ENCODE measurements at places on chromosomes 1 and 21. TPM values are rescaled to one million over a fixed set of nuclear protein-coding genes. Genes with fewer than 3 reads are reported as not detected.

DNA sequence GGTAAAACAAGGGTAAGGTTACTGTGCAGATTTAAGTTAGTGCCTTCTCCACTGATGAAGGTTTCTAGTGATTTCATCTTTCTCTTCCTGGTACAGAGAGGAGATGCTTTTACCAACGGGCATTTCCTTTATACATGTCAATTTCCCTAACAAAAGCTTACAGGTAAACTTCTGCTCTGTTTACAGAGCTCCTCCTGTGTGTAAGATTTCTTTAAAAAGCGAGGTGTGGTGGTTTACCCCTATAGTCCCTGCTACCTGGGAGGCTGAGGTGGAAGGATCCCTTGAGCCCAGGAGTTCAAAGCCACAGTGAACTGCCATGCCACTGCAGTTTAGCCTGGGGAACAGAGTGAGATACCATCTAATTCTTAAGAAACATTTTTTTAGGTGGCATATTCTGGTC, 40.7 kb upstream of the GORAB start:
- no peak for ATAC-seq

- no peak for ATAC-seq
Measured at GRCh38 chr1:8330271-8331125, 12.6 kb downstream of the SLC45A1 start.

DNA sequence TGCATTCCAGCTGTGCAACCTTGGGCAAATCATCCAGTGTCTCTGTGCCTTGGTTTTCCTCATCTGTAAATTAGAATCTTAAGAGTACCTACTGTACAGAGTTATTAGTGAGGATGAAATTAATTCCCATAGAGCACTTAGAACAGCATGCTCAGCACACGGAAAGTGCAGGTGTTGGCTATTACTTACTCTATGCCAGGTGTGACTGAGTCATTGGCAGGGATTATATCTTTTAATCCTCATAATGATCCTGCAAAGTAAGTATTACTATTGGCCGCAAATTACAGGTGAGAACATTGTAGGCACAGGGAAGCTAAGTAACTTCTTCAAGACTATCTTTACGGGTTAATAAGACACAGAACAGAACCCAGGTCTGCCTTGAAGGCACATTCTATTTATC, 6.3 kb upstream of the UBE2U start:
- no peak for ATAC-seq

CCDC27 gene
- not detected for total RNA-seq

DNA sequence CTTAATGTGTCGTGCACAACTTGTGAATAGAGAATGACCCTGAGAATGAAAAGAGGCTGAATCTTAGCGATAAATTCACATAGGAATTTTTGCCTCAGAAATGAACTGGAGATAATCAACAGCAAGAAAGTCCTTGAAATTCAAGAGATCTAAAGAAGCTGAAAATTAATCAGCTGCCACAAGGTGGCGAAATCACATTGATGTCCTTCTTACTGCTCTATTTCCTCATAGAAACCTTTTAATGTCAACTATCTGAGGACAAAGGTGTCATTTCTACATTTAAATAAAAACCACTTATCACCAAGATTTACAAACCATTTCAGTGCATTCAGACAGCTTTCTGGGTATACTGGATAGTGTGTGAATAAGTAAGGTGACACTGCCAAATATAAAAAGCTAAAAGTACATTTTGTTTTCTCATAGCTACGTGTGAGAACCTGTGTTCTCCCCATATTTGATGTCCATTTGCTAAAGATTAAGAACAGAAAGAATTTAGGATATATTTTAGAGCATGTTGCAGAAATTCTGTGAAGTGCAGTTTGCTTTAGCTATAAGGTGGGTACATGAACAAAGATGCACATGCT, 485.3 kb upstream of the PTBP2 start:
- peak; percentile 34 for ATAC-seq

- no peak for ATAC-seq
Measured at GRCh38 chr1:69777971-69778370, 210.2 kb downstream of the LRRC7 start.

DNA sequence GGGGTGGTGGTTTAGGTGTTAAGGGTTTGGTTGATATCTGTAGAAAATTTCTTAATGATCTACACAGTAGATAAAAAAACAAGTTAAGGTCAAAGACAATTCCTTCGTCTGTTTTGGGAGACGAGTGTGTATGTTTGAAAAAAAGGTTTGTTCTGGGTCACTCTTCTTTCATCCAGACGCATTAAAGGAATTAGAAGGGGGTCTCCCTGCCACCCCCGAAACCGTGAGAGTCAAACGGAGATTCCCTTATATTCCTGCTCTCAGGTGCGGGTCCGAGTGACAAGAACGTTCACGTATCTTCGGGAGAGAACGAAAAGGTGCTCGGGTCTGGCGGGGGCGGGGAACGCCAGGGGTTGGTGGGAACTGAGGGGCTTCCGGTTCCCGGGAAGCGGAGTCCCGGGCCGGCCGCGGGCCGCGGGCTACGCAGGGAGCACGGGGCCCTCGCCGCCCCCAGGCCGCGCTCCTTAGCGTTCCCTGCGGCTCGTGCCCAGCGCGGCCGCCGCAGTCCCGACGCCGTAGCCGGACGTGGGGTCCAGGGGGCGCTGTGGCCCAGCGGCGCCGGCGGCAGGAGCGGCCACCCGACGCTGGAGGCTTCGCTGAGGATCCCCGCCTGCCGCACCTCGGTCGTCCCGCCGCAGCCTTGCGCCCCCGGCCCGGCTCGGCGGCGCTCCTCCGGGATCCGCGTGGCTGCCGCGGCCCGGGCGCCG, at the start of gene ZFYVE9:
Gene ZFYVE9 (plus strand): TSS at position 577 of the 707 bp plus-strand sequence. CDS start 91,118 bp downstream, outside the sequence.
- ATAC-seq = peak; percentile 94

DNA sequence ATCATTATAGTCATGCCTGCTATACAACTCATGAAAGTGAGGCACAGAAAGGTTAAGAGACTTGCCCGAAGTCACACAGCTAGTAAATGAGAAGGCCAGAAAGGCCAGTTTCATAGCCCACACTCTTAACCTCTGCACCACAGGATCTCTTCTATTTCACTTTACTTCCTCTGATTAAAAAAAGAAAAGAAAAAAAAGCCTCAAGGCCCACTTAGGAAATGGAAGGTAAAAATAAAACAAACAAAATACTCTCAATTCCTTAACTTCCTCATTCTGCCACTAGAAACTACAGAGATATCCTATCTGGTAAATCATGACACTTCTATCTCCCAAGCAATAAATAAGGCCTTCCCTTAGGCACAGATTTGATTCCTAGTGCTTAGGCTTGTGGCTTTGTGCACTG, 7.6 kb upstream of the ENAH start:
- ATAC-seq = no peak

GRCh38 chr1:40982721-40983120, 3.2 kb downstream of the CTPS1 start:
- ATAC-seq = no peak

CLCA4 gene
- total RNA-seq = 2.6 TPM

GPR37L1 gene
- 0.16 TPM for total RNA-seq

DNA sequence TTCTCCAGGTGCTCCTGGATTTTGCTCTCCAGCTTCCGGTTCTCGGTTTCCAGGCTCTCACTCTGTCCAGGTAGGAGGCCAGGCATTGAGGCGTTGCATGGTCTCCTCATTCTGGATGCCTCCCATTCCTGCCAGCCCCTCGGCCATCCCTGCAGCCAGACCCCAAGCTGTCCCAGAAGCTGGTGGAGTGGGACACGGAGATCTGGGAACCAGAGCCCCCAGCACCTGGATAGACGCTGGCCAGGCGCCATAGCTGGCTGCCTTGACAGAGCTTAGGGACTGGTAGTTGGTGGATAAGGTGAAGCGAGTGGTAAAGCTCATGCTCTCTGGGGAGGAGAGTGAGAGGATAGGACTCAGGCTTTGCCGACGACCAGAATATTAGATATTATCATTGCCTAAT, 29.6 kb downstream of the RAP1A start:
- no peak for ATAC-seq

- ATAC-seq = peak; percentile 68
Measured at GRCh38 chr1:207868774-207869721, 41.9 kb downstream of the CD34 start.

- ATAC-seq = no peak
Measured at GRCh38 chr1:209989525-209989924, 51.5 kb downstream of the SYT14 start.

DNA sequence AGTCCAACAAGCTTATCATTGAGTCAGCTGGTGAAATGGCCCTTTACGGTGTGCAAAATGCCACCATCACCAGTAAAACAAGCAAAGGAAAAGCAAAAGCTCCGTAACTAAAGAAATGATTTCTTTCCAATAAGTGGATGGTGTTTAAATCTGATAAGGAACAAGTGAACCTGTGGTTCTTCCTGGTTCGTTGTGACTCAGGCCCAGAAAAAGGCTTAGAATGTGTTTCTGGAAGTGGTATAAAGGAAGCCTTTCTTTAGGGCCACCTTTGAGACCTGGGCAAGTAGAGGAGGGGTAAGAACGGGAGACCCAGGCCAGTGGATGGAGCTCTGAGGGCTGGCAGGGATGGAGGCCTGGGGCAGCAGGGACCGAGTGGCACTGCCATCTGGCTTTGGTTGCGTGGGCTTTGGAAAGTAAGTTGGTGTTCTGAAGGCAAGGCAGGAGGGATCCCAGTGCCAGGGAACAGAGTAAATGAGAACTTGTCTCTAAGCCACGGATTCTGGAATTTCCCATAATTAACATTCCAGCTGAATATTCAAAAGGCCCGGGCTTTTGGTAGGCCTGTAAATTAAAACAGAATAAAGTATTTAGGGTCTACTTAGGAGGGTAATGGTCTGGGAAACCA, 87.9 kb upstream of the LMO4 start:
- no peak for ATAC-seq

CDK18 gene
- total RNA-seq = 5.1 TPM

GRCh38 chr1:246919902-246920301, 11.8 kb downstream of the AHCTF1 start:
- ATAC-seq = no peak

GRCh38 chr1:19734056-19734455, 65.7 kb downstream of the TMCO4 start:
- ATAC-seq = no peak

BMP8A gene
- 1.4 TPM for total RNA-seq

CRABP2 gene
- 7.2 TPM for total RNA-seq

DNA sequence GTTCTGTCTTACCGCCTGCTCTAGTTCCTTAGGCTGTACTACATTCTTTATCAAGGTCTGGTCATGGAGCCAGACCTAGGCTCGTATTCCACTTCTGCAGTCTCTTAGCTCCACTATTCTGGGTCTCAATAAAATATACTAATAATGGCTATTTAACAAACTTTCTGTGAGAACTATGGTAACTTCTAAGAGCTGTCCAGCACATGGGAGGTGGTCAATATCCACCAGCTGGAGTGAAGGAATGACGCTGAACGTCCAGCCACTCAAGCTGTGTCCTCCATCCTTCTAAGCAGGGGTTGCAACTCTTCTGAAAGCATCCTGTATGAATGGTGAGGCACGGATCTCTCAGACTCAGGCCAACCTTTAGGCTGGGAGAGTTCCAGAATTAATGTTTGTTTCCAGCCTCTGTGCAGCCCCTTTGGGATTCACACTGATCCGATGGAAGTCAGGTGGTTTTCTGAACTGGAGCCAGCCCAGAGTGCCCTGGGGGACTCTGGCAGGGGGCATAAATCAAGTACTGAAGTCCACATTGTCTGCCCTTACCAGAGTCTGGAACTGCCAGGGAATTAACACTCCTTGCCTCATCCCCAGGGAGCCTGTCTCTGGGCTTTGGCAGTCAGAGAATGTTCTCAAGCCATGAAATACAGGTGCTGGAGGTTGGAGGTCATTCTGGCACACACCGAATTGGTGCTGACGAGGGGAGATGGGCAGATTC, 57.4 kb downstream of the BRINP2 start:
- no peak for ATAC-seq

DNA sequence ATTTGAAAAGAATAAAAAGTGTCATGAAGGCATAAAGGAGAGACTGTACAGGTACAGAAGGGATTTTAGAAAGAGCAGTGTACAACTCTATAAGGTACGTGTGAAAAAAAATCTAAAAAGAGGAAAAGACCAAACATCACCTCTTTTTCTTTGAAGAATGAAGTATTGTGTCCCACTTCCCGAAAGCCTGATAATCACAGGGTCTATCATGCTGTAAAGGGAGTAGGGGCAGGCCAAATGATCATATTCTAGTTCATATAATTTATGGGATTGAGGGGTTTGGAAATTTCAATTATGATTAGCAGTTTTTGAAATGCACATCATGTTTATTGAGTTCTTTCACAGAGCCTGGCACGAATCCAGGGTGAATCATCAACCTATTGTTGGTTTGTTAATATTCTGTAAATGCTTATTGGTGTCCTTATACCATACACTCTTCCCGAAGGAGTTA, 910 bp upstream of the RERE start:
- no peak for ATAC-seq

- ATAC-seq = no peak
Measured at GRCh38 chr1:61556631-61557030, 168.3 kb downstream of the TM2D1 start.

GRCh38 chr1:15876357-15877055, 29.0 kb downstream of the SPEN start:
- ATAC-seq = no peak

- no peak for ATAC-seq
Measured at GRCh38 chr1:177921590-177921989, 48.3 kb downstream of the SEC16B start.

AMIGO1 gene
- total RNA-seq = 10.9 TPM

- no peak for ATAC-seq
Measured at GRCh38 chr1:70383483-70383882, 27.6 kb upstream of the CTH start.

GRCh38 chr1:23777979-23778814, at the start of gene PITHD1:
TSS of gene PITHD1 (plus strand) at chr1:23778418. CDS start at chr1:23778516, 98 bp downstream.
- ATAC-seq = peak; percentile 94

LCE2A gene
- total RNA-seq = not detected

C1orf87 gene
- total RNA-seq = not detected

APOBEC4 gene
- not detected for total RNA-seq

TEKT2 gene
- total RNA-seq = not detected

GRCh38 chr1:203026666-203027663, 674 bp downstream of the PPFIA4 start:
- ATAC-seq = peak; percentile 16

- no peak for ATAC-seq
Measured at GRCh38 chr1:226149806-226150205, 36.7 kb downstream of the ACBD3 start.

LCE3D gene
- 1.4 TPM for total RNA-seq

DNA sequence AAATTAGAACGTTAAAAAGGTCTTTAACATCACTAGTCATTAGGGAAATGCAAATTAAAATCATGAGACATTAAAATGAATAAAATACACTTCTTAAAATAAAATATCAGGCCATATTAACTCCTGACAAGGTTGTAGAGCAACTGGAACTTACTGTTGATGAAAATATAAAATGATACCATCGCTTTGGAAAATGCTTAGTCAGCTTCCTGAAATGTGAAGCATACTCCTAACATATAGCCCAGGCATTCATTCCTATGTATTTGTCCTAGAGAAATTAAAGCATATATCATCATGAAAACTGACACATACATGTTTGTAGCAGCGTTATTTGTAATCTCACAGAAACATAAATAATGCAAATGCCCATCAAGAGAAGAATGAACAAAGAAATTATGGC, 211.5 kb upstream of the CHRM3 start:
- no peak for ATAC-seq

DNA sequence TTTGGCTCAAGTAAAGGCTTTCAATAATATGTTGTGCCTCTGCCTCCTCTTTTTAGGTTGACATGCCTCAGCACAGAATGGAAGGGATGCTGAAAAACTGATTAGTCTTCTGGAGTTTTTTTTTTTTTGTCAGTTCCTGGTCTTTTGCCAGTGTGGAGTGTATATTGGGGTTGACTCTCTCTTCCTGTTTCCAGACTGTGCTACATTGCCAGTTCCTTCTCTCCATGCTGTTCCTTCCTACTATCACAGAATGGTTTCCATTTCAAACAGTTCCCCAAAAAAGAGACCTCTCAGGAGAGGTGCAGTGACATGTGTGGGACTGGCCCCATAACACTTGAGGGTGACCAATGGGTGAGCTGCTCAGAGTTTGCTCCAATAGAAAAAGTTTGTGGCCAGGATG, 101.7 kb upstream of the ETV3 start:
- no peak for ATAC-seq
